ENCODE measurements at places on chromosomes 5 and 9.

DNA sequence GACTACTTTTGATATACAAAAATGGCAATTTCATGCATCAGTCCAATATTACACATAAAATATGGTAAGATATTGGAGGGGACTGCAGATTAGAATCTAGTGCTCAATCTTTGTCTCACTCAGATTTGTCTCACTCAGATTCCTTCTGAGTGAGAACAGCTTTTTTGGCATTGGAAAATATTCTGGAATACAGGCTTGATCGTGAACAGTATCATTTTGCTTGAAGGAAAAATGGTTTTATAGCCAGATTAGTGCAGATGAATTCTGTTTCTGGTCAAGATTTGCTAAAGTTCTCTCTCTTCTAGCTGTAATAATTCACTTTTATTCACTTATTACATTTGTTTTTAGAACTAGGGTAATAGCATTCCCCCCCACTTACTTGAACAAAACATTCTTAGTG is 51.2 kb downstream of the MAN2A1 start:
- DNase-seq, result no peak

GRCh38 chr5:58750036-58750435 is 167.2 kb downstream of the RAB3C start:
- no peak for DNase-seq

DNA sequence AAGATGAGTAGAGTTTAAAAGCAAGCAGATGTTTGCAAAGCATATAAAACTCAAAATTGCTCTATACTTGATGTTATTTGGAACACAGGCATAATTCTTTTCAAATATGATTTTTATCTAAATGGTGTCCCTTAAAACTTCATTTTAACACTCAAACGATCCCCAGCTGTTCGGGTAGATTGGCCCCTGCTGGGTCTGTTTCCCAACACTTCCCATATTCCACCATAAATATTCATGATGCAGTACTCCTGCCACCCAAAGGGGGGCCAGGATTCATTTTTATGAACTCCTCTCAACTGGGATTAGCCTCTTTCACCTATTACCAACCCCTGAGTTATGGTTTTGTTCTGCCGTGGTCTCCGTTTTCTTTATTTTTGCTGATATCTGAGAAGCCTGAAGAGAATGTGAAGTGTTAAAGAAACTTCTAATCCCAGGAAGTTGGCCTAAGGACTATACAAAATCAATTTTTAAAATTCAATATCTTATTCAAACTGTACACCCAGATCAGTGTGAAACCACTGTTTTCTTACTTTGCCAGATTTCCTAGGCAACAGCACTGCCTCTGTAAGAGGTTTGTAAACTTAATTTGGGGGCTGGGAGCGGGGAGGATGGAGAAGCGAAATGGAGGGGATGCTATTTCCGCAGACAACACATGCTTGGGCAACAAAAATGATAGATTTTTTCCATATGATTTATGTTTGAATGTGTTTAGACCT is 384.1 kb downstream of the DMRT2 start:
- DNase-seq, result no peak

DNA sequence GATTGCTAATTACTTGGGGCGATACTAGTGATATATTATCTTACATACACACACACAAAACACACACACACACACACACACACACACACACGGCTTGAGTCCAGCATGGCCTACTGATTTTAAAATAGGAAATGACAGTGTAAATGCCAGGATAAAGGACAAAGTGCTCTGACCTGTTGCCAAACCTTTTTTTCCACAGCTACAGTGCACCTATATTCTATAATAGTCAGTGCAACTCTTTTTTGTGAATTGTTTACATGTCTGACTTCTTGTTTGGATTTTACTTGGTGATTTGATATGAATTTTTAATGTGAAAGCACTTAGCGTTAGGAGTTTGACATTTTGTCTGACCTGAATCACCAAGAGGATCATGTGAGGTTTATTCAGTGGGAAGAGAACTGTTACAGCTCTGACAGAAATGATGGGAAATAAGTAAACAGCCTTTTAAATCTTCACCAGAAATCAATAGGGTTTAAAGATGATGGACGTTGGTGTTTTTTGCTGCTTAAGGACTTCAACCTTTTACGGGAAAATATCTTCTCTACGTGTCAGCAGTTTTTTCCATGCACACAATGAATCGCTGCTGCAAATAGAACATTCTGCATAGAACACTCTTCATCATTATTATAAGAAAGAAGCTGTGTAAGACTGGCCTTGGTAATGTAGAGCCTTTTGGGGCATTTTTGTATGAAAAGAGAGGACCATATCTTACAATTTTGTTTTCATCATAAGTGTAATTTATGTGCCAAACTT is 218.5 kb downstream of the RANBP17 start:
- DNase-seq, result no peak

- no peak for DNase-seq
These were observed 101.6 kb upstream of the SSBP2 start for GRCh38 chr5:81852291-81853029.

DNA sequence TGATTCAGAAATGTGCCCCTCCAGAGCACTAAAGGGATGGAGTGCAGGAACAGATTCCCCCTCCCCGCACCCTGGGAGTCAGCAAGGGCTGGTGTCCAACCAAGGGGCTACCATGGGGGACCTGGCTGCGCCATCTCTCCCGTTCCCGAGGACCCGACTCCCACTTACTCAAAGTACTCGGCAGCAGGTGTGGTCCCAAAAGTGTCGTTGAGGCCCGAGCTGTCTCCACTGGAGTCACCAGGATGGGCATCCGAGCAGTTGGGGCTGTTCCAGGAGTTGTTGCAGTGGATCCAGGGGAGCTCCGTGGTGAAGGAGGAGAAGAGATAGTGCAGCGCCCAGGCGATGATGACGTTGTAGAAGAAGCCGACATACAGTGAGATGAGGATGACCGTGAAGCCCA is 12.9 kb downstream of the SLC6A3 start:
- DNase-seq, result no peak

DNA sequence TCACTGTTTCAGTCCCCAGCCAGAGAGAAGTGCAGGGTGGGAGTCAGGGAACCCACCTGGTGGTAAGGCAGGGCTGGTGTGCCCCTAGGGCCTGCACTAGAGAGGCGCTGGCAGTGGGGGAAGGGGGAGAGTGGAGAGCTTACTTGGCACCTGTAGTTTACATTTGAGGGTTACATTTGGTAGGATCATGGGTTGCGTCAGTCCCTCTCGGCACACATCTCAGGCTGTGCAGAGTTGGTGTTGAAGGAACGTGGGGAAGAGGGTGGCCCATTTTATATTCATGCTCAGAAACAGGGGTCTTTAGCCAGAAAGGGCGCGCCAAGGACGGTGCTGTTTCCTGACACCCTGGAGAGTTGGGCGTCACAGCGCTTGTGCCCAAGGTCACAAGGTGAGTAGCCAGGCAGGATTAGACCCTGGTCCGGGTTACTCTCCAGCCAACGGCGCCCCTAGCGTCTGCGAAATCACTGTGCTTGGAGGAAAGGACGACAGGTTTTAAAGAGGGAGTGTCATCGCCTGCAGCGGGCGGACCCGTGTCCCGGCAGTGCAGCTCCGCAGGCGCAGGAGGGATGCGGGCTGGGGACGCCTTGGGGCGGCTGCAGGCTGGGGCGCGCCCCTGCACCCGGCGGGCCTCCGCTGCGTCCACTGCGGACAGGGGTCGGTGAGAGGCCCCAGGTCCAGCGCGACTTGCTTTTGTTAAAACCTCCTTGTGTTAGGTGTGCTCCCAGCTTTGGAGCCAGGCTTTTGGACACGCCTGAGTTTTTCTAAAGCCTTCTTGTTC is 272.6 kb downstream of the FANCC start:
- no peak for DNase-seq

DNA sequence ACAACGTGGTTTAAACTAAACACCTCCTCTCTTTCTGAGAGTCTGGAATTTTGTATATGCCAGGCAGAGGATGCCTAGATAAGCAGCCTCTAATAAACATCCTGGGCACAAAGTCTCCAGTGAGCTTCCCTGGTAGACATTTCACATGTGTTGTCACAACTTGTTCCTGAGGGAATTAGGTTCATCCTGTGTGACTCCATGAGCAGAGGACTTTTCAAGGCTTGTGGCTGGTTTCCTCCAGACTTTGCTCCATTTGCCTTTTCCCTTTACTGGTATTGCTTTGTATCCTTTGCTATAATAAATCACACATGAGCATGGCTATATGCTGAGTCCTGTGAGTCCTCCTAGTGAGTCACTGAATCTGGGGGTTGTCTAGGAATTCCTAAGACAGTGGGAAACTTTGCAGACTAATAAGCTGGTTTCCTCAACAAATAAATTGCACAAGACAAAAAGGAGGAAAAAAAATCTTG is 77.4 kb downstream of the NR2F1-AS1 start:
- no peak for DNase-seq

DNA sequence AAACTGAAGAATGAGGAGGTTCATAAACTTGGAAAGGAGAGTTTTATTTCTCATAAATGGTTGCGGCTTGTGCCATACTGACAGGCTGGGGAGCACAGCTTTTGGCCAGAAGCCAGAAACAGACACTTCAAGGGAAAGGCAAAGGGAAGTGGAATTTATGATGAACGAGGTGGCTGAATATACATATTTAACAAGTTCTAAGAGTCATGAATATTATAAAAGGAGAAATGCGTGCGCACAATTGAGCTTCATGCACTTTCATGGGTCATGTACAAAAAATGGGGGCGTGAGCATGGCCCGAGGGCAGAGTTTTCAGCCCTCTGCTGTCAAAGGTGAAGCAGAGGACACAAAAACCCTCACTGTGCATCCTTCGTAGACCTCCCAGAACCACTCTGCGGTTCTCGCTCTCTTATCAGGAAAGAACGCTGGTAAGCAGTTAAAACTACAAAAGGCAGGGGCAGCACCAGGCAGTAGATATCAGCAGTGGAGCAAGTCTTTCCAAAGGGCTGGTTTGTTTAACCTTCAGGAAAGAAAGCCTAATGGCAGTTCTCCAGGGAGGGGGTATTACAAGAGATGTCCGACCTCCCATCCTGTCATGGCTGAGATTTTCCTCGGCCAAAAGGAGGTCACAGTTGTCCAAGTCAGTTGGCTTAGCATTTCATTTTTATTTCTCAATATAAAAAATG is 29.0 kb downstream of the AUH start:
- DNase-seq, result no peak

DNA sequence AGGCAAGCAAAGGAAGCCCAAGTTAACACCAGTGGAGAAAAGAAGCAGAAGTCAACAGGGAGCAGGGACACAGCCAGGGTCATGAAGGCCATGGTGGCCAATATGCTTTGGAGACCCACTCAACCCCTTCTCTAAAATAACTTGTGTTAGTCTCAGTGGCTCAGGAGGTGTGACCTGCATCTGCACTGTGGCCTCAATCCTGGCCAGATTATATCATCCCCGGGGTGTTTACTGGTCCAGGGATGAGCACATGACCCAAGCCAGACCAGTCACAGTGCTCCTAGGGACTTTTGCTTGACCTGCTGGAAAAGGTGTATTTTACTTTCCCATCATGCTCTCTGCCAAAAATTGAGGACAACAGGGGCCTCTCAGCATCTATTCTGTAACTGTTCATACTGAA is 105.2 kb downstream of the DPYSL3 start:
- no peak for DNase-seq

DNA sequence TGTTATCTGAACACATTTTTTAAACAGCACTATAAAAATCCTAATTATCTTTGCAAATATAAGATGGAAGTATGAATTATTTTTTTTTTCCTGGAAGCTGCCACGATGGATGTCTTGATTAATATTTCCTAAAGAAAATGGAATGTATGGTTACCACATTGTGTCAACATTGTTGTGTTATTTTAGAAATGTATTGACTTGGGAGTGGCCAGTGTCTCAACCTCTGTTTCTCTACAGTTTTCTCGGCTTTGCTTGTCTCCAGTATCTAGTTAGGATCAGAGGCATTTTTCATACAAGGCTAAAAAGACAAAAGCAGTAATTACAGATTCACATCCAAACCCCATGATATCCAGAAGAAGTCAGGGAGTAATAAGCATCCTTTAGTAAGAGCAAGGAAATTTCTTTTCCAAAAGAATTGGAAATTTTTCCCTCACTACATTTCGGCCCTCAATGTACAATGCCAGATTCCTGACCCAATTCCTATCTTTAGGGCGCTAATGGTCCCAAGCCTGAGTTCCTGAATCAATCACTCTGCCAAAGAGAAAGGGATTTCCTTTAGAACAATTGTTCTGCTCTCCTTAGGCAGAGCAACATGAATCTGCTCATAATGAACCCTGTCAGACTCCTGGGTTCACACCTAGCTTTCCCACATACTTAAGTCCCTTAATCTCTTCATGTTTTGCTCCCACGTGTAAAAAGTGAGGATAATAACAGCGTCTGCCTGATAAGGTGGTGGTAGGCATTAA is 111.7 kb downstream of the EDIL3 start:
- no peak for DNase-seq

GRCh38 chr9:120916588-120916987 is 10.0 kb downstream of the TRAF1 start:
- no peak for DNase-seq

DNA sequence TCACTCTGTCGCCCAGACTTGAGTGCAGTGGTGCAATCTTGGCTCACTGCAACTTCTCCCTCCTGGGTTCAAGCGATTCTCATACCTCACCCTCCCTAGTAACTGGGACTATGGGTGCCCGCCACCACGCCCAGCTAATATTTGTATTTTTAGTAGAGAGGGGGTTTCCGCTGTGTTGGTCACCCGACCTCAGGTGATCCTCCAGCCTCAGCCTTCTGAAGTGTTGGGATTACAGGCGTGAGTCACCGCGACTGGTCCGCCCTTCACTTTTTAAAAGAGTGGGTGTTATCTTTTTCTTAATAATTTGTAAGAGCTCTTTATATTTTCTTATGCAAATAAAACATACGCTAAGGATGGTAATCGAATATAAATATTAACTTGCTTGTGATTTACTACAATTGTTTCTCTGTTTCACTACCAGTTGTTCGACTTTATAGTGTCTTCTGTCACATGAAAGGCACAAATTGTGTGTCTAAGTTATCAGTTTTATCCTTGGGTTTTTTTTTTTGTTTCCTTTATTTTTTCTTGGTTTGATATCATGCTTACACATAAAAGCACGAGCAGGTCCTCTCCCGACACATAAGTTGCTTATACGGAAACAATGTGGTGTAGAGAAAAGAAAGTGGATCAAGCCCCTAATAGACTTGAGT is 1.9 kb upstream of the GPBP1 start:
- no peak for DNase-seq

DNA sequence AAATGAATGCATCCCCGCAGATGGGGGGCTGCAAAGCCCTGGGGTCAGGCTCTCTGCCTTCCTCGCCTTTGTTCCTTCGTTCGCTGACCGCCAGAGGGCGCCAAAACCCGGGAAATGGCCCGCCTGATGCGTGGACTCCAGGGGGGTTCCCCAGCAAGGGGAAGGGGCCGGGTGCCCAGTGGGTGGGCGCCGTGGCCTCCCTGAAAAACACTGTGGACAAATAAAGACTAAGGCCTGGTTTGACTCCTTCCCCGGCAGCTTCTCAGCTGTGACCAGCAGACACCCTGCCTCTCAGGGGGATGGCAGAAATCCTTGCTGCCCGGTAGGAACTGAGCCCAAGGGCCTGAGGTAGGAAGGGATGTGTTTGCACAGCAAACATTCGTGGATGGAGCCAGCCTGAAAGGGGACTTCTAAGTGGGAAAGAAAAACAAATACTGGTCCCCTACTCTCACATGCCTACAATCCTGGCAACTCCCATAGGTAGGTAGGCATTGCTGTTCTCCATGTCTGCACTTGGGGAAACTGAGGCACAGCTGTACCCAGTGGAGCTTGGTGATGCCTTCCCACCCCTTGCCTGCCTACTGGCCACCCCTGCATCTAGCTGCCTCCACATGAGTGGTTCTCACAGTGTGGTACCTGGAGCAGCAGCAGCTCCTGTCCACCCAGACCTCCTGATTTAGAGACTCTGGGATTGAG is 57.7 kb downstream of the DUSP1 start:
- DNase-seq, result peak; percentile 50
